Inflammatory macrophage treated with lipopolysaccharide for 4 hours (primary cell): ENCODE measurements at places on chromosomes 13 and 19.

GRCh38 chr13:38821770-38822551 lies 135.1 kb downstream of the FREM2 start:
- no peak for DNase-seq

GRCh38 chr13:98927951-98928927 lies 49.6 kb downstream of the DOCK9 start:
- no peak for DNase-seq

- no peak for DNase-seq
These were observed 772 bp downstream of the GPC6 start for GRCh38 chr13:93227280-93227877.

DNA sequence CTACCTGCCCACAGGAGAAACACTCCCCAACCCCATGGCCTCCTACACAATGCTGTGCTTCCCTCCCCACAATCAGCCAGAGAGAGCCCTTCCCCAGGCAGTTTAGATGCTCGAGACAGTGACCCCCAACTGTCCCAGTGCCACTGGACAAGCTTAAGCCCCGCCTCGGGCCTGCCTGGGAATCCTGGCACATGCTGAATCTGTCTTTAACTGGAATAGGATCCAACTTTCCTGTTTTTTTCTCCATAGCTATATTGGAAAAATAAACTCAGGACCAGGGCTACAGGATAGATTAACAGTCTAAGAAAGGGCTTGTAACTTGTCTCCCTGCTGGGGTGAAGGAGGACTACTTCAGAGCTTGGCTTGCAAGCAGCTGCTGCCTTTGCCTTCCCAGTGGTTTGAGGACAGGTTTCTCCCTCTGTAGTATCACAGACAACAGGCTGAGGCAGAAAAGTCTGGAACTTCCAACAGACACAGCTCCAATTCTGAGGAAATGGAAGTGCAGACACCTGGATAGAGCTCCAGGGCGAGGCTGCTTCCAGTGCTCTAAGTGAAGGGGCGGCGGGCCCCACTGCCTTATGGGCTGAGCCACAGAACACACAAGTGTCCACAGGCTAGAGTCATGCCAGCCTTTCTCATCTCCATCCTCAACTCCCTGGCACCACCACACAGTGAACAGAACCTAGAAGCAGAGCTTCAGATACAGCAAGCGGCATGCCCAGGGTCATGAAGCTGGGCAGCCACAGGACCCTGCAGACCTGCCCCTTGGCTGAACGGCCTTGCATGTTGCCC lies 228.3 kb downstream of the TUBA3C start:
- no peak for DNase-seq

DNA sequence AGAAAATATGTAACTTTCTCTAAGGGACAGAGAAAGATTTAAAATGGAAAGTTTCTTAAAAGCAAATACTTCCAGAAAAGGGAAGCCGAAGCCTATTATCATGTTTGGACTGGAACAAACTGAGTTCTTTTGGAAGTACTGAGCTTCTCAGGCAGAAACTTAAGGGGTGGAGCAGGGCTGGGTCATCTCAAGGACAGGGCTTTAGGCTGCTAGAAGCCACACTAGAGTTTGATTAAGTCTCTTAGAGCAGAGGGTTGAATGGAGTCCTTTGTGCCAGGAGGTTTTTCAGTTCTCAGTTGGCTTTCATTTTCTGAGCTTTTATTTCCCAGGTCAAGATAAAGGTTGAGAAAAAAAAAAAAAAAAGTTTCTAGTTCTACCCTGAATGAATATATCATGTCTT lies 432.7 kb downstream of the SLITRK5 start:
- no peak for DNase-seq

DNA sequence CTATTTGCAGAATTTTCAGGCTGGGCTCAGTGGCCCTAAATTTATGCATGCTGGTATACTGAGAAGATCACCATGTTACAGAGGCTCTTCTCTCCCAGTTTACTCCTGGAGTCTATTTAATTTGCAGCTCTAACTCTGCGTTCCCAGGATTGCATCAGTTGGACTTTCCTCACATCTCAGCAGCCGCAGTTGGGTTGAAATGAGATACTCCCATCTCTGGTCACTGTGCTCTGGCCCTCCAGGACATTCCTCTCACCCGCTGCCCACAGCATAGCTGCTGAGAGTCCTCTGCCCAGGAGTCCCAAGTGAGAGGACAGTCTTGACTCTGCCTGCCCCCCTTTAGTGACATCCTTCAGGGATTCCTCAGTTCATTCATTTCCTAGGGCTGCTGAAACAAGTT lies 150.9 kb downstream of the LACC1 start:
- DNase-seq, result no peak

- no peak for DNase-seq
These were observed 25.5 kb downstream of the FOXO1 start for GRCh38 chr13:40640845-40641458.

- no peak for DNase-seq
These were observed 1567.4 kb downstream of the EFNB2 start for GRCh38 chr13:104967836-104968630.

GRCh38 chr13:74203576-74203975 lies 69.4 kb upstream of the KLF12 start:
- DNase-seq, result no peak

DNA sequence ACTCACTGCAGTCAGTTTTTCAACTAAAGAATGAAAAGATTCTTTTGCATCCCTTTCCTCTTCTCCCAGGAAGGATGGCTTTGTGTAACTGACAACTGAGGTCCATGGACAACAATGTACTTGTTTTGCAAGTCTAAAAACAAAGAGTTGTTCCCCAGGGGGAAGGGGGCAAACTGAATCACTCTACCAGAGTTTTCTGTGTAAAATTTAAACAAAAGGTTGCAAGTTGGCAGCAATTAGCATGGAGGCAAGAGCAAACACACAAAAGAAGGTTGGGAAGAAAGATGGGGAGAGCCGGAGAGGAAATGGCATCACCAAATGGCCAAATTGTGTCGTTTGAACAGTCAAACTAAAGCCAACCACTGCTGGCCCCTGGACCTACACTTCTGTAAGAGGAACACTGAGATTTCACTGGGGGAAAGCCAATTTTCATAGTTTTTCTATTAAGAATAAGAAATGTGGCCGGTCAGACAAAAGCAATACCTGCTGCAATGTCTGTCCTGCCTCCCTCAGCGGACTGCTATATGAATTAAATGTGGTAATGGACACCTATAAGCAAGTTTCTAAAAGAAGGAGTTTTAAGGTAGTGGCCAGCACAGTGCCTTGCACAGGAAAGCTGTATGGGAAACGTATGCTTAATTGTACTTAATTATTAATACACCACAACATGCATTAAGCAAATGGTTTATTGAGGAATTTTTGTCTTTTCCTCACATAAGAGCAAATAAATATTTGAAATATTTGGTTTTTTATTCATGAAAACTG lies 16.1 kb upstream of the SACS start:
- DNase-seq, result no peak

GRCh38 chr13:112734696-112735547 lies 45.1 kb downstream of the ATP11A start:
- no peak for DNase-seq

- DNase-seq, result peak; percentile 50
These were observed 8.3 kb upstream of the CDC42EP5 start for GRCh38 chr19:54481326-54481930.

DNA sequence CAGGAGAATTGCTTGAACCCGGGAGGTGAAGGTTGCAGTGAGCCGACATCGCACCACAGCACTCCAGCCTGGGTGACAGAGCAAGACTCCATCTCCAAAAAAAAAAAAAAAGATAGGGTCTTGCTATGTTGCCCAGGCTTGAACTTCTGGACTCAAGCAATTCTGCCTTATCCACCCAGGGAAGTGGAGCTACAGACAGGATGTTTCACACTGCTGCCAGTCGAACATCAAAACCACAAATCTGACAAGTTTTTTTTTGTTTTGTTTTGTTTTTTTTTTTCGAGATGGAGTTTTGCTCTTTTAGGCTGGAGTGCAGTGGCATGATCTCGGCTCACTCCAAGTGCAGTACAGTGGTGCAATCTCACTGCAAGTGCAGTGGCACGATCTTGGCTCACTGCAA lies 10.8 kb downstream of the XPO4 start:
- no peak for DNase-seq

DNA sequence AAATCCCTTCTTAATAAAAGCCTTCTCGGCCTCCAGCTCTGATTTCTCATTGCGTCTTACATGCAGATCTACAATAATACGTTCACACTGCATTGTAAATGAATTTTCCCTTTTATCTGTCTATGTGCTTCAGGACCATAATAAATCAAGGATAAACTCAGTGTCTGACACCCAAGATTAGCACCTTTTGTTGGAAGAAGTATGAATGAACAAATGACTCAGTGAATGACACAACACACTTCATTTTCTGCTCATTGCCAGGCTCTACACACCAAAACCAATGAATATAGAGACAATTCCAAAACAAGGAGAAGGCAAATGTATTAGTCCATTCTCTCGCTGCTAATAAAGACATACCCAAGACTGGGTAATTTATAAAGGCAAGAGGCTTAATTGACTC lies 1224.4 kb downstream of the EFNB2 start:
- no peak for DNase-seq

DNA sequence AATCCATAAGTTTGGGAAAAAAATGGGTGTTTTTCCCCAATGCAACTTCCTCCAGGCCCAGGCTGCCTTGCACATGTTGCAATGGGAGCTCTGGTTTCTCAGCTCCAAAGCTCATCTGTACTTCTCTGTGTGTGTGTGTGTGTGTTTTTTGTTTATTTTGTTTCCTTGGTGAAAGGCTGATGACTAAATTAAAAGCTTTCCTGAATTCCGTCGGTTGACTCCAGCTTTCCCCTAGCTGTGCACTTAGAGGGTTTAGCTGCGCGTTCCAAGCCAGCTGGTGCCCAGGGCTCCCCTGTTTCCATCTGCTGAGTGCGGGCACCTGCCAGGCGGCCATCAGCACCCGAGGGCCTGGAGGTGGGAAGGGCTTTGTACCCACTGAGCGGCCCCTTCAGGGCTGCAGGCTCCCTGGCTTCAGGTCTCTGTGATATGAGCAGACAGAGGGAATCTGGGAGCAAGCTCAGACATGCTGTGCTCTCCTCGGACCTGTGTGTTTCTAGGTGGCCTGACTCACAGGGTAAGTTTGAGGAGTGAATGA lies 129.1 kb upstream of the SOX1 start:
- no peak for DNase-seq

DNA sequence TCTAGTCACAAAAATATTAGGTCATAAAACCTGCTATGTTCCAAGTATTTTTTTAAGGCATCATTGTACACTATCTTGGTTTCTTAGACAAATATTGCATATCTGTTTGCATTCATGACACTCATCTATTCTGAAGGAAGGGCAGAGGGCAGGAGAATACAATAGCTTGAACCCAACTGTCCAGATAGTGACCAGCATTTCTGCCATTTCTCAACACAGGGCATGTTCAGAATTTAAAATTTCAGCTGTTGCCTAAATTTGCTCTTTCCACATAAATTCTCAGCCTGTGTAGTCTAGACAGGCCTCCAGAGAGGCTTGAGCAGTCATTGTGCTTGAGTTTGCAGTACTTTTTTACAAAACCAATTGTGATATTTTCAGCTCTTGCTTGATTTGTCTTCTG lies 119.5 kb downstream of the ZAR1L start:
- no peak for DNase-seq

- DNase-seq, result peak; percentile 11
These were observed 178.4 kb downstream of the FGF9 start for GRCh38 chr13:21849323-21849722.

- DNase-seq, result peak; percentile 39
These were observed 694 bp downstream of the CLN5 start for GRCh38 chr13:76992548-76993001.

- DNase-seq, result no peak
These were observed 955 bp downstream of the LILRA5 start for GRCh38 chr19:54312011-54312410.

DNA sequence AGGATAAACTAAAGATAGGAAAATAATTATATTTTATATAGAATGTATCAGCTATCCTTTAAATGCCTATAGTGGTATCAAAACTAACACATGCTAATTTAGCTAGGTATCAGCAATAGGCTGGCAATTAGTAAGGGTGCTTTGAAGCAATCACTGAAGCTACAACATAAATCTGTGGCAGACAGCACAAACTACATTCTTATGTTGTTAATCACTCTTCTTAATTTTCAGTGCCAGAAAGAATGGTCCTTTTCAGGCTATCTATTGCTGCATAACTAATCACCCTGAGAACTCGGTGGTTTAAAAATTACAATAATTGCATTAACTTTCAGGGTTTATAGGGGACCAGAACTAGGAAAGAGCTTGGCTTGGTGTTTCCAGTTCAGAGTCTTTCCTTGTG lies 963.1 kb downstream of the EFNB2 start:
- no peak for DNase-seq
